ENCODE measurements at places on chromosomes 1 and 21.

GRCh38 chr1:41876576-41877445 is 41.9 kb downstream of the HIVEP3 start:
- DNase-seq = no peak

- DNase-seq = no peak
Measured at GRCh38 chr1:65049941-65050713, 83.8 kb upstream of the JAK1 start.

- DNase-seq = no peak
Measured at GRCh38 chr1:246215510-246215903, 291.6 kb downstream of the SMYD3 start.

GRCh38 chr1:153928791-153929341 is 6.1 kb upstream of the GATAD2B start:
- DNase-seq = no peak

DNA sequence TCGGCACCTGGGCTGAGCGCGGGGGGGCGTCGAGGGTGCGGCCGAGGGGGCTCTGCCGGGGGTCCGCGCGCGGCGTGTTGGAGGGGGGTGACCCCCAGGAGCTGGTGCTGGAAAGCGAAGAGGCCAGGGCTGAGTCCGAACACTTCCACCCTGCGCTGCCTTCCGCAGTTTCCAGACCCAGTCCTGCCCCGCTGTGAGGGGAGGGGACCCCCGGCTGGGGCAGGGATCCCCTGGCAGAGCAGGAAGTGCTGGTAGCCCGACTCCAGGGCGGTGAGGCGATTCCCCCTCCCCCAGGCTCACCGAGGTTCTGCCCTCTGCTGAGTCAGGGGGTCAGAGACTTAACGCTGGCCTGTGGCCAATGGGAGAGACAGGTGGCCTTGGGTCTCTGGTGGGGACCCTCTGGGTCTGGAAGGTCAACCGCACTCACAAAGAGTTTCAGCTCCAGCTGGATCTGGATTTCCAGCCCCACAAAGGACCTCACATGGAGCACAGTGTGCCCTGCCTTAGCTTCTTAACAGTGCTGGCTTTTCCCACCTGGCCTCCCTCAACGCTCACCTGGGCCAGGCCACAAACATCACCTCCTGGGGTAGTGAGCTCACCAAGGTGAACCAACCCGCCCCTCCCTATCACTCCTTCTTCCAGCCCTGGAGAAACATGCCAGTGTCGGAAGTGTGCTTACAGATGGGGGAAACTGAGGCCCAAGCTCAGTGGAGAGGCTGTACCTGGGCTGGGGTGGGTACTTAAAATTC is 39.8 kb upstream of the SYNC start:
- no peak for DNase-seq

DNA sequence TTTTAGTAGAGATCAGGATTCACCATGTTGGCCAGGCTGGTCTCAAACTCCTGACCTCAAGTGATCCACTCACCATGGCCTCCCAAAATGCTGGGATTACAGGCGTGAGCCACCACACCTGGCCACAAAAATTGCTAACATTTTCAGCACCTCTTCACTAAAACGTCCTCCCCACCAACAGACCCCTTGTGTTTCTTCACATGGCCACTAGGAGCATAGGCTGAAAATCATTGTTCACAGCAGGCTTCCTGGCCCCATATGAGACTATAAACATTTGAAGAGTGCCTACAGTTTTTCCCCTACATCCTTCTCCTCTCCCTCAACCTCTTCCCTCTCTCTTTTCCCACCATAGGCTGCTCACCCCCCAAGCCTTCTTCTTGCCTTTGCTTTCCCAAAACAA is 28.0 kb upstream of the SFPQ start:
- no peak for DNase-seq

- no peak for DNase-seq
Measured at GRCh38 chr1:229434005-229434640, at the start of gene ACTA1. Gene ACTA1, minus strand, starts transcription at chr1:229434094. Its CDS starts 979 bp downstream, at chr1:229433115.

DNA sequence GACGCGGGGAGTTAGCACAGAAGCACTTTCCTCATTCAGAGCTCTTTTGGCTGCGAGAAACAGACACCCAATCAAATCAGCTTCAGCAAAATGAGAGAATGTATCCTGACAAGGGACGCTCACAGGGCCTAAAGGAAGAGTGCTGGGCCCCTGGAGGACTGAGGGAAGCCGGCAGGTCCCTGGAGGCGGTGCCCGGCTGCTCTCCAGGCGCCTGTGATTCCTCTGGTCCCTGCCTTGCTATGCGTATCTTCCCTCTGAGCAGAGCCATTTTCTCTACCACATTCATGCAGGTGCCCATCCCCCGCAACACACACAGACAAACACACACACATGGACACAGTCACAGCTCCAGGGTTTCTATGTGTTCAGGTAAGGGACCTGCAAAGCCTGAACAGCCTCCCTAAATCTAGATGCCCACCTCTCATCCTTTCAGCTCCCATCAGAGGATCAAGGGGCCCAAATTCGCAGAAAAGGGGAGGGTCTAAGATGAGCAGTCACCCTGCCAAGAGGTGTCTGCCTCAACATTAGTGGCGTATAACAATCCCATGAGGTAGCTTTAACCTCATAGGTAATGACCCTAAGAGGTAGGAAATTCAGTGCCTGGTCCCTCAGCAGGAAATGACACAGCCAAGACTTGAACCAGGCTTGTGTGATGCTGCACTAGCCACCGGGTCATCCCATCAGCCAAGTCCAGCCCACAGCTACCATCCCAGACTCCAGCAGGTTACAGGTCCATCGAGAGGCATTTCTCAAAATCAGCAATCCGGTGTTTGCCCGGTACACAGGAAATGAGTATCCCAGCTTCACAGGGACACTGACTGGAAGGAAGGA is 29.0 kb downstream of the PTAFR start:
- DNase-seq = peak; percentile 10

GRCh38 chr21:43701936-43702784 is 16.8 kb upstream of the PDXK start:
- DNase-seq = no peak

GRCh38 chr1:150760013-150760412 is 5.6 kb downstream of the CTSS start:
- no peak for DNase-seq

- no peak for DNase-seq
Measured at GRCh38 chr21:32427958-32428623, 15.6 kb downstream of the EVA1C start.

DNA sequence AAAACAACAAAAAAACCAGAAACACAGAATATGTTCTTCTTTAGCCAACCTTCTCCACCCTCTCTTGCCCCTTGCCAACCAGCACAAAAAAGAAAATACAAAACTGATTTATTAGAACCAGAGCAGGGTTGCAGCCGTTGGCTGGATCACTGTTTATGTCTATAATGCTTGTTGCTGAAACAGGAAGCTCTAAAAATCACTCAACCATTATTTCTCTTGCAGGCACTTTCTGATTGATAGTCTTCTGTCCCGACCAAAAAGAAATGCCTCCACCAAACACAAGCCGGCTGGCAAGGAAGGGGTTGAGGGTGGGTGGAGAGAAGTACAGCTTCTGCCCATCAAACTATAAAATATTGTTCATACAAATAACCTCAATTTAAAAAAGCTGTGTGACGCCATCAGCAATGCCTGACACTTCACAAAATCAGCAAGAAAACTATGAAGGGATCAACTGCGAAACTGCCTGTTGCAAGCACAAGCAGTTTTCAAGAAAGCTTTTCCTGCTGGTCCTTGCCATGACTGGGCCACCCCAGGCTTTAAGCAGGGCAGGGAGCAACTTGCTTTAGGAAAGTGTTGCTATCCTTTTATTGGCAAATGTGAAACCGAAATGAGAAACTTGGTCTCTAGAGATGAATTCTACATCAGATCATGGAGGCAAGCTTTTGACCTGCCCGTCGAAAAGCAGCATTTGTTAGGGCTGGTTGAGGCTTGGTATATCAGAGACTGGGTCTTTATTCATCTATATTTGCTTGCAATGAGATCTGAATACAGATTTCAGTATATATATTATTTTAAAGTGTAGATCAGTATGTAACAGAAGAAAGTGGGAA is 174.2 kb downstream of the RUNX1 start:
- DNase-seq = no peak

DNA sequence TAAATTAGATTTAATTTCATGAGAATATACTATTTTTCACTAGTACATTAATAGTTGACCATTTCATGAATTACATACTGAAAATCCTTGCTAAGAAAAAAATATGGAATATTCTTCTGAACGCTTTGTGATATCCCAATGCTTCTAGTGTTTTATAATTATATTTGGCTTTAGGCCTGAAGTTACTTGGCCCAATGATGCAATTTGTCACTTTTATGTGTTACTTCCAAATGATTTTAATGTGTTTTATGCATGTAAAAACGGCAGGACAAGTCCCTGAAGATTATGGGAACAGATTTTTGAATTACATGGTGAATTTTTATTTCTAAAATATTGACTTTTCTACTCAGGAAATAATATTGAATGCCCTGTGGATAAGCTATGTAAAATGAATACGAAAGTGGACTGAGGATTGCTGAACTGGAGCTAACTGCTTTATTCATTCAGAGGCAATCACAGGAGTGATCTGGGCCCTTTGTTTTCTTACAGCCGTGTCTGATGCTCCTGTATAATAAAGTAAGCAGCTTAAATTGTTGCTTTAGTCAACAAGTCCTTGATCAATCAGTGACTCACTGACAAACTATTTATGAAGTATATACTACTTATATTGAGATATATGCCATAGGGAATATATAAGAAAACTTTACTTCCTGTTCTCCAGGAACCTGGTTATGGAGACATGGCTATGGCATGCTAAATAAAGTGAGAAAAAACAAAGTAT is 543.0 kb upstream of the RGS18 start:
- DNase-seq = no peak

DNA sequence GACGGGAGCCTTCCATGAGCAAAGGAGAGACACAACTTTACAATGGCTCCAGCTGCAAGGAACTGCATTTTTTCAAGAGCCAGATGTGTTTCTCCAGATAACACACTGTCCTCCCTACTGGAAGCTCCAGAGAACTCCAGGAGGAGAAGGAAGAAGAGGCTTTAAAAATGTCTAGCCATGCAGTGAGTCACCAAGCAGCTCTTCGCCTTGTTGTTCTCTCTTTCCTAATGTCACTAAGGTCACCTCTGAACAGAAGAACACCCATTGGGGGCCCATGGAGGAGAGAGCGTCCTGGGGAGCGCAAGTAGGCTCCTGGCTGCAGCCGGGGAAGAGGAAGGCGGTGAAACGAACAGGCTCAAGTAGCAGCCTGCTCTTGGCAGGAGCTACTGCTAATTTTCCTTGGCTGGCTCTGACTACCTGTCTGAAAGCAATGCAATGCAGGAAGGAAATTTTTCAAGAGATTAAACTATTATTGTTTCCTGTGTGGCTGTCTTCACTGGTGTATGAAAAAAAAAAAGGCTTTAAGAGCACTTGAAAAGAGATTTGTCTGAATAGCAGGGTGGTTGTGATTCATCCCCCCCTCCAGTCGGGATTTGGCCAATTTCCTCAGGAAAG is 321.9 kb downstream of the SETD4 start:
- peak; percentile 33 for DNase-seq

DNA sequence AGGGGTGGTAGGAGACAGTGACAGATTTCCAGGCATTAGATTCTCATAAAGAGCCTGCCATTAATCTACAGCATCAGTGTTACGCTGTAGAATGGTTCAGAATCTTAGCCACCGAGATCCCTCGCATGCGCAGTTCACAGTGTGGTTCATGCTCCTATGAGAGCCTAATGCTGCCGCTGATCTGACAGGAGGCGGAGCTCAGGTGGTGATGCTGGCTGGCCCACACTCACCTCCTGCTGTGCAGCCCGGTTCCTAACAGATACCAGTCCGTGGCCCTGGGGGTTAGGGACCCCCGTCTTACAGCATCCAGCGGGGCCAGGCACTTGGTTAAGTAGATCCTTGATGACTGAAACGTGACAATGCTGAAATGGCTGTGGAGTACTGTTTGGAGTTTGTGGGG is 163.6 kb upstream of the C1orf21 start:
- DNase-seq = no peak

- no peak for DNase-seq
Measured at GRCh38 chr1:207672522-207673130, 27.7 kb downstream of the CR1L start.

GRCh38 chr1:94946886-94947285 is 20.0 kb upstream of the CNN3 start:
- DNase-seq = no peak

DNA sequence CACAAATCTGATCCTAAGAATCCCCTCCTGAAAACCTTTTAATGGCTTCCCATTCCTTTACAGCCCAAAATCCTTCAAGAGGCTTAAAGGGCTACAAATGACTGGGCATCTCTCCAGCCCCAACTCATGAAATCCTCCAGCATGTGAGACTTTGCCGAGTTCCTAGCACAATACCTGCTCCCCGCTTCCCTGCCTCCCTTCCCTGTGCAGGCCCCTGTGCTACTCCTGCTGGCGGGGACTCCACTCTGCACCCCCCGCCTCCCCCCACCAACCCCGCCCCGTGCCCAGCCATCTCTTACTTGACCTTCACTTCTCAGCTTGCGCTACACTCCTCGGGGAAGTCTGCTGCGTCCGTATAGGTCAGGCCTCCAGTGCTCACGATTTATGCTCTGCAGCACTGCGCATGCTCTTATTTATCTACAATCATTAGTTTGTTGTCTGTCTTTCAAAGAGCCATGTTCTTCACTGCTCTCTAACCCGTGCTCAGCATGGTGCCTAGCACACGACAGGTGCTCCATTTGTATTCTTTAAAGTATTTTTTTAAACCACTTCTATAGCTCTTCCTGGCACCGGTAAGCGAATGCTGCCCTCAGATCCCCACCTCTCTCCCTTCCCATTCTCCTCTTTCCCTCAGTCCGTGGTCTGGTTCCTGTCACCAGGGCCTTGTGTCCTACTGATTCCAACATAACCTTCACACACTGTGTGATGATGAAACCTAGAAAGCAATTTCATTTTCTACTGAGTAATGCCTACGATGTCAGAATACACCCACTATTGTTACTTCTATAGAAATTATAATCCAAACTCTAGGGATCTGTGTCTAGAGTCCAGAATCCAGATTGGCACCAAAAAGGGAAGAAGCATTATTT is 37.5 kb upstream of the PLA2G2C start:
- no peak for DNase-seq

GRCh38 chr1:228811712-228812305 is 76.5 kb downstream of the RHOU start:
- no peak for DNase-seq

DNA sequence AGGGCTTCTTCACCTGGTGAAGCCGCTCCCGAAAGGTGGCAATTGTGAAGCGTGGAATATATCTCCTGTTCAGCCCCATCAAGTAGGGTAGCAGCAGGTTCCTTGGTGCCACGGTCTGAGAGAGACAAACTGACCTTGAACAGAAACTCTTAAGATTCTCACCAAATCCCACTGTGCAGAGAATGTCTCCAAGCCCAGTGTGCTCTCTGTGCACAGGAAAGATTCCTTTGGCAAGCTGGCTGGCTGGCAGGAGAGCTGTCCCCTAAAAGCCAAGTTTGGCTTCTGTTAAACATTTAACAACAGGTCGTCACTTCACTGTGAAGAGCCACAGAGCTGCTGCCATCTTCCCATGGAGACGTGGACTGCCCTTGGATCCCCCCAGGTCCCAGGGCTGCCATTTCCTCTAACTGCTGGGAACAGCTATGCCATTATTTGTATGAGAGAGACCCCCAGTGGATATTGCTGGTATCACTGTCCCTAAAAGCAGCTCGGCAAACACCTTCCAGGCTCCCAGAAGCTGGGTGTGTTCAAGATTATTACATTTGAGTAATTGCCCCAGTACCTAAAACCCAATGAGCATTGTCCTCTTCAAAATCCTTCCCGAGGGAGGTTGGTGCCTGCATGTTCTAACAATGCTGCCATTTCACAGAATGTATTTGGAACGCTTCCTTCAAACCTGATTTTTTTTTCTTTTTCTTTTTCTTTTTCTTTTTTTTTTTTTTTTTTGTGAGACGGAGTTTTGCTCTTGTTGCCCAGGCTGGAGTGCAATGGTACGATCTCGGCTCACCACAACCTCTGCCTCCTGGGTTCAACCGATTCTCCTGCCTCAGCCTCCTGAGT is 71.8 kb downstream of the CD58 start:
- peak; percentile 27 for DNase-seq

Data from NCI-H226 (cell line).